Activated T-helper 1 cell treated with anti-CD3 and anti-CD28 coated beads, Interleukin-12 subunit alpha, Interleukin-12 subunit beta, Interleukin-2, Interleukin-4 antibody, amounts not matched to agents 30 ng/mL and 10 ng/mL and 1 ng/mL, durations not matched to agents 14 hours and 24 hours and 36 hours (primary cell): ENCODE measurements at places on chromosomes 11 and 22.
A peak's percentile ranks its signal among the peaks of the same experiment; 100 is the strongest.

- no peaks in the 10 kb centered on the region for H3K27me3 ChIP-seq
- DNase-seq, result no peak
- H3K27ac ChIP-seq, result no peak overlapping the region
- no peak overlapping the region for H3K4me3 ChIP-seq
These were observed 351.1 kb downstream of the CADM1 start for GRCh38 chr11:115153135-115153534.

DNA sequence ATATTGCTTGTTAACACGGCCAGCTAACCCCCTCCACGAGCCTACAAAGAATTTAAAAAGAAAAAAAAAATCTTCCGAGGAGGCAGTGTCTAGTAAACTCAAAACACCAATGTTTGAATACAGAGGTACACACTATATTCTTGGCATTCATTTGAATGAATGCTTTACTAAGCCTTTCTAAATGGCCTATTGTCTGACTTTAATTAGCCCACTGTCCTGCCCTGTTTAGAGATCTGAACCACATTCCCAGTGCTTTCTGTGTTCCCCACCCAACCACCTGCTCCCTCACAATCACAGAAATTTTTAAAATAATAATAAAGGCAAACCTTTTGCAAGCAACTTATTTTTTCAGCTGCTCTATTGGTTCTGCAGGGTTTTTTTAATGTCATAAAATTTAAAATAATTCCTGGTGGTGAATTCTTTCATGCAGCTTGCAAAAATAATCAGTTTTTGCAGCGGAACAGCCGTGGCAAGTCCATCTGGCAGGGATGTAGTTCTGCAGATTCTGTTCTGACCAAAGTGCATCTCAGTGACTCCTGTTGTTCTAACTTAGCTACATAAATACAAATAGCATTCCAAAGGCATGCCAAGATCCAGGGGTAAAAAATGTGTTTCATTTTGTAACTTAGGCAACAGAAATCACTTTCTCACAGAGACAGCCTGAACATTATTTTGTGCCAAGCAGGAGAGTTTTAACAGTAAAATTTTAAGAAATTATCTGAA is 23.8 kb downstream of the POU2AF2 start:
- no peak overlapping the region for H3K27ac ChIP-seq
- H3K4me3 ChIP-seq, result no peak overlapping the region
- no peaks in the 10 kb centered on the region for H3K36me3 ChIP-seq
- peaks cover 6% of the 10 kb centered on the region for H3K4me1 ChIP-seq
- DNase-seq, result no peak

- H3K27ac ChIP-seq, result no peak overlapping the region
- no peaks in the 10 kb centered on the region for H3K36me3 ChIP-seq
- H3K4me3 ChIP-seq, result peak overlapping the region; percentile 76
- peaks cover 23% of the 10 kb centered on the region for H3K27me3 ChIP-seq
These were observed 684 bp downstream of the TNFRSF13C start for GRCh38 chr22:41925783-41926460.

DNA sequence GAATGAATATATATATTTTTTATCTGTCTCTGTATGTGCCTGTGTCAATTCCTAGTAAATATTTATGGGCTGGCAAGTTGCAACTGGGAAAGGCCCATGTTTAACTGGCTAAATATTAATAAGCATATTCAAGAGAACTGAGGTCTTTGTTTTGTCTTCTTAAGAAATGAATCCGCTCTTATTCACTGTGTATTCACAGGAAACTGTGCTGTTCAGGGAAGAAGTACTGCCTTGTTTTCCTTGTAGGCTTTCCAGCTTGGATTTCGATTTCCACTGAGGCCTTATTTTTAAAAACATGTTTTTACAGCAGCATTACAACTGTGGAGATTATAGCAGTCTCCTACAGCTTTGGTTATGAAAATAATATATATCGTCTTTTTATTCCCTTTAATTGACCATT is 64.7 kb downstream of the LDLRAD3 start:
- H3K27ac ChIP-seq, result no peak overlapping the region
- H3K4me1 ChIP-seq, result no peaks in the 10 kb centered on the region
- no peak for DNase-seq
- H3K27me3 ChIP-seq, result peaks cover 2% of the 10 kb centered on the region

DNA sequence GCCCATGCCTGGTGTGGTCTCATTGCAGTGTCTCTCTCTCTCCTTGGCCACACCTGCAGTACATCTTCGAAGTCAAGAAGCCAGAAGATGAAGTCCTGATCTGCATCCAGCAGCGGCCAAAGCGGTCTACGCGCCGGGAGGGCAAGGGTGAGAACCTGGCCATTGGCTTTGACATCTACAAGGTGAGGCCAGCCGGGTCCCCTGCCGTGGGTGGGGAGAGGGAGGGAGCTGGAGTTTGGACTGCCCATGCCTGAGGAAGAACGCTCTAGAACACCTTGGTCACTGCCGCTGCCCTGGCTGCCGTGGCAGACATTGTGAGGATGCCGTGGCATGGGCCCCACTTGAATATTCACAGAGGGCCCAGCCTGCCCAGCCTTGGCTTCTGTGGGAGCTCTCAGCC is 9.1 kb upstream of the MYO7A start:
- no peak for DNase-seq
- H3K27ac ChIP-seq, result no peak overlapping the region
- H3K27me3 ChIP-seq, result no peaks in the 10 kb centered on the region
- no peaks in the 10 kb centered on the region for H3K4me1 ChIP-seq
- no peak overlapping the region for H3K4me3 ChIP-seq
- H3K36me3 ChIP-seq, result no peaks in the 10 kb centered on the region

DNA sequence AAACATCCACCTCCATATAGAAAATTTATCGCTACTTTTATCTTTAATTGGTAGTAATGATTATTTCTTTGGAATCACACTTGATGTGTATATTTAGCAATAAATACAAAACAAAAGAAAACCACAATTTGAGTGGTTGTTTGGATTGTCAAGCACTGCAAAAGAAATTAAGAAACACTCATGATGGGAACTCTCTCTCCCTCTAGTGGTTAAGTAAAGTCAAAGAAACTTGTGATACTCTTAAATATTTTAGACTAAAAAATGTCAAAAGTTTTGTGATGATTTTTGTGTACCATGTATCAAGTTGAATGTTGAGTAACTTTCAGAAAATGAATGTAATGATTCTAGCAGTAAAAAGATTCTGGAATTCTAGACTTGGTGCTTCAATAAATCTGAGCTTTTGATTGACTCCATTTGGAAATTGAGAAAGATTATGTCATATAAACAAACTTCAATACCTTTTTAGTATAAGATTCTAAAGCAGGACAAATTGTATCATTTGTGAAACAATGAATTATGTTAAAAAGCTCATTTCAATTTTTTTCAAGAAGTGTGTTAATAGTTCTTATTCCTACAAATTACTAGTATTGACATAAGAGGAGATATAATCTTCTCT is 20.8 kb downstream of the MUC15 start:
- DNase-seq, result no peak
- H3K36me3 ChIP-seq, result no peaks in the 10 kb centered on the region
- H3K27me3 ChIP-seq, result no peaks in the 10 kb centered on the region
- H3K27ac ChIP-seq, result no peak overlapping the region
- H3K4me1 ChIP-seq, result no peaks in the 10 kb centered on the region

DNA sequence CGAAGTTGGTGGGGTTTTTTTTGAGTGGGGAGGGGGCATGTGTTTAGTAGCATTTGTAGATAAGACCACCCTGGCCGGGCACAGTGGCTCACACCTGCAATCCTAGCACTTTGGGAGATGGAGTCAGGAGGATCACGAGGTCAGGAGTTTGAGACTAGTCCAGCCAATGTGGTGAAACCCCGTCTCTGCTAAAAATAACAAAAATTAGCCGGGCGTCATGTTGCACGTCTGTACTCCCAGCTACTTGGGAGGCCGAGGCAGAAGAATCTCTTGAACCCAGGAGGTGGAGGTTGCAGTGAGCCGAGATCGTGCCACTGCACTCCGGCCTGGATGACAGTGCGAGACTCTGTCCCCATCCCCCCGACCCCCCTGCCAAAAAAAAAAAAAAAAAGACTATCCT is 34.6 kb downstream of the CECR2 start:
- no peak for DNase-seq
- no peak overlapping the region for H3K27ac ChIP-seq
- no peak overlapping the region for H3K4me3 ChIP-seq

DNA sequence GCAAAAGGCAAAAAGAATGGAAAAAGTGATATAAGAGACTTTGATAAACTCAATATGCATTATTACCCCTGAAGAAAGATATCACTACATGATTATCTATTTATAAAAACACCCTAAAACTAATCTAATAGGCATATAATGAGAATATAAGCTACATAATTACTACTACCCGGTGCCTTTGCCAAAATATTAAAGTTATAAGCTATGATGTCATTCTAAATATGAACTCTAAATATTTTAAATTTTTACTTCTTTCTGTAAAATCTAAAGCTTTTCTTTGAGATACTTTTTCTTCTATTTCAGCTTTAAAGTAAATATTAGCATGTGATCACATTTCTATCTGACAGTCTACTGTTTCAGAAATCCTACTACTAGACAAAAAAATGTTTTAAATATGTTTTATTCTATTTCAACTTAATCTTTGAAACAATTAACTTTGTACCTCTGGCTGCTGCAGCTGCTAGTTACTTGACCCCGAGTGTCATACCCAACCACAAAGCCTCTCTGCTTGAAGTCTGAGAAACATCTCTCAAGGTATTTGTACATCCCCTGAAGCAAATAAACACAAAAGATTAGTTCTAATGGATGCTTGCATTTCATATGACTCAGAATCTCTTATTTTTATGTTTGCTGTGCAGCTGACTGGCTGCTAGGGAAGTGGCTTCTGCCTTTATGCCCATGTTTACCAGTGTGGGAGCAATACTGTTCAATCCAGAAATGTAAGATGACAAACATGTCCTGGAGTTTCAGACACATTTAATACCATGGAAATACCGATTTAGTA is 26.8 kb downstream of the PGM2L1 start:
- H3K36me3 ChIP-seq, result peaks cover 5% of the 10 kb centered on the region
- H3K27ac ChIP-seq, result no peak overlapping the region
- no peaks in the 10 kb centered on the region for H3K4me1 ChIP-seq
- H3K27me3 ChIP-seq, result no peaks in the 10 kb centered on the region
- DNase-seq, result no peak

- no peak overlapping the region for H3K4me3 ChIP-seq
- H3K27ac ChIP-seq, result no peak overlapping the region
- H3K4me1 ChIP-seq, result no peaks in the 10 kb centered on the region
- no peaks in the 10 kb centered on the region for H3K27me3 ChIP-seq
- H3K36me3 ChIP-seq, result no peaks in the 10 kb centered on the region
- no peak for DNase-seq
These were observed 164.2 kb downstream of the NTM start for GRCh38 chr11:131534611-131535010.

GRCh38 chr11:74330075-74330858 is 18.8 kb upstream of the P4HA3 start:
- peaks cover 1% of the 10 kb centered on the region for H3K27me3 ChIP-seq
- H3K4me1 ChIP-seq, result no peaks in the 10 kb centered on the region
- H3K4me3 ChIP-seq, result no peak overlapping the region
- no peaks in the 10 kb centered on the region for H3K36me3 ChIP-seq
- H3K27ac ChIP-seq, result no peak overlapping the region

DNA sequence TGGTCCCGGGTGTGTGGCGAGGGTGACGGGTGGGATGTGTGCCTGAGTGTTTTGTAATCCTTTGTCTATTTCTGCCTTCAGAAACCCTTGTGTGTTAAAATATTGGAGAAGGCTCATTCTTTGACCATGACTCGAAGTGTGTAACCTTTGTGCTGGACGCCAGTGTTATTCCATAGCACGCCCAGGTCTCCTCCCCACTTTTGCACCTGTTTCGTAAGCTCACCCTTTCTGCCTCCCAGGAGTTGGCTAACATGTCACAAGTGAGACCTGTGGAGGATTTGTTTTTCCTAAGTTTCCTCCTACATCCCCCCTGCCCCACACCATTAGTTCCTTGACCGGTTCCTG is 382 bp downstream of the C11orf54 start:
- no peak for DNase-seq
- peaks cover 50% of the 10 kb centered on the region for H3K36me3 ChIP-seq
- peak overlapping the region; percentile 99 for H3K27ac ChIP-seq
- H3K4me3 ChIP-seq, result peak overlapping the region; percentile 100
- no peaks in the 10 kb centered on the region for H3K27me3 ChIP-seq

DNA sequence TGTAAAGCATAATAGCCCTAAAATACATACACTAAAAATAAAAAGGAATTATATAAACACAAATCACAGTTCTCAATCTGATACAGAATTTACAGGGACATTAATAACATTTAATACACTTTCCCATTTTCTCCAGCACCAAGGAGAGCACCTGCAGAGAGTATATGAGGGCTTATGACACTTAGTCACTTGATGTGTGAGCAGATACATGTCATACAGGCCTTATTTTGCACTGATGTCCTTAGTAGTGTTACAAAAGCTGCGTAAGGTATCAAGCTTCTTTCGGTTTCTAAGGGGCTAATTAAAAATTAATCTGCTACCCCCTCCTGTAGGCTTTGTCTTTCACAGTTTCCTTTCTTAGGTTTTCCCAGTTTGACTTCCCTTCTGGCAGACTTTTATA is 61.3 kb downstream of the TRIM44 start:
- H3K27me3 ChIP-seq, result no peaks in the 10 kb centered on the region
- H3K4me3 ChIP-seq, result no peak overlapping the region
- peaks cover 4% of the 10 kb centered on the region for H3K4me1 ChIP-seq
- no peak for DNase-seq

- no peak overlapping the region for H3K27ac ChIP-seq
- H3K27me3 ChIP-seq, result no peaks in the 10 kb centered on the region
- peaks cover 59% of the 10 kb centered on the region for H3K36me3 ChIP-seq
These were observed 25.8 kb downstream of the USP35 start for GRCh38 chr11:78214331-78215194.

DNA sequence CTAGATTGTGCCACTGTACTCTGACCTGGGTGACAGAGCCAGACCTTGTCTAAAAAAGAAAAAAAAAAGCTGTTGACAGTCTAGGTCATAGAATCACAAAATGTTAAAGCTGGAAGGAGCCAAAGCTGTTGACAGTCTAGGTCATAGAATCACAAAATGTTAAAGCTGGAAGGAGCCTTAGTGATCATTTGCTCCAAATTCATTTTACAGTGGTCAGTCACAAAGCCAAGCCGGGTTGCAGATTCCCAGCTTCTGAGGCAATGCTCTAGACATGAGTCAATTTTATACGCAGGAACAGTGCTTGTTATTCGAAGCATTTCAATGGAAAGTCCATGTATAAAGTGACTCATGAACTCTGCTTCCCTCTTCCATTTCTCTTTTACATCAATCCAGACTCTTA is 47.4 kb downstream of the SYT13 start:
- H3K36me3 ChIP-seq, result no peaks in the 10 kb centered on the region
- H3K27ac ChIP-seq, result no peak overlapping the region
- H3K4me1 ChIP-seq, result no peaks in the 10 kb centered on the region
- H3K27me3 ChIP-seq, result peaks cover 10% of the 10 kb centered on the region
- no peak for DNase-seq

GRCh38 chr11:111759376-111759775 is 6.8 kb downstream of the PPP2R1B start:
- no peak overlapping the region for H3K4me3 ChIP-seq
- H3K27ac ChIP-seq, result no peak overlapping the region
- no peaks in the 10 kb centered on the region for H3K27me3 ChIP-seq
- peaks cover 49% of the 10 kb centered on the region for H3K36me3 ChIP-seq
- H3K4me1 ChIP-seq, result peaks cover 23% of the 10 kb centered on the region

DNA sequence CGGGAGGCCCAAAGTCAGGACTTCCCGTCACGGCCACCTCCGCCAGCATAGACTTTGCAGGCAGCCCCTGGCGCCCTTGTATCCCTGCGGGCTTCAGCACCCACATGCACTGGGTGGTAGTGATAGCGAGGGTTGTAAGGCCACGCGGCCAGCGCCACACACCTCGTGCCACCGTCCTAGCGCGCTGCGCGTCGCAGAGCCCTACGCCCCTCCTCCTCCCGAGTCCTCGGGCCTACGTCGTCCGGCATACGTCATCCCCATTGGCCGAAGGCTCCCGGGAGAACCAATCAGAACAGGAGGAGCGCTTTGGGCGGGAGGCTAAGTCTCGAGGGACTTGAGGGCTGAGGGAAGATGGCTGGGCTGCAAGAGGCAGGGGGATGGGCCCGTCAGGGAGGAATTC is 1.3 kb upstream of the BTBD18 start:
- H3K36me3 ChIP-seq, result peaks cover 11% of the 10 kb centered on the region
- no peak overlapping the region for H3K27ac ChIP-seq
- peaks cover 6% of the 10 kb centered on the region for H3K4me1 ChIP-seq
- DNase-seq, result no peak
- H3K27me3 ChIP-seq, result no peaks in the 10 kb centered on the region
